ENCODE measurements at places on chromosomes 3 and 15. TPM values are rescaled to one million over a fixed set of nuclear protein-coding genes. Genes with fewer than 3 reads are reported as not detected.

GRCh38 chr3:4571690-4572334 lies 78.7 kb downstream of the ITPR1 start:
- H3K27me3 ChIP-seq: no peaks in the 10 kb centered on the region
- DNase-seq: no peak
- H3K4me3 ChIP-seq: no peak overlapping the region
- H3K36me3 ChIP-seq: no peaks in the 10 kb centered on the region
- peaks cover 7% of the 10 kb centered on the region for H3K4me1 ChIP-seq

- H3K4me1 ChIP-seq: peaks cover 62% of the 10 kb centered on the region
- DNase-seq: no peak
- no peaks in the 10 kb centered on the region for H3K36me3 ChIP-seq
- H3K4me3 ChIP-seq: no peak overlapping the region
- H3K27me3 ChIP-seq: no peaks in the 10 kb centered on the region
Observed at GRCh38 chr3:177185035-177185574, 12.2 kb downstream of the TBL1XR1 start.

GNAT1 gene
- total RNA-seq: not detected

DNA sequence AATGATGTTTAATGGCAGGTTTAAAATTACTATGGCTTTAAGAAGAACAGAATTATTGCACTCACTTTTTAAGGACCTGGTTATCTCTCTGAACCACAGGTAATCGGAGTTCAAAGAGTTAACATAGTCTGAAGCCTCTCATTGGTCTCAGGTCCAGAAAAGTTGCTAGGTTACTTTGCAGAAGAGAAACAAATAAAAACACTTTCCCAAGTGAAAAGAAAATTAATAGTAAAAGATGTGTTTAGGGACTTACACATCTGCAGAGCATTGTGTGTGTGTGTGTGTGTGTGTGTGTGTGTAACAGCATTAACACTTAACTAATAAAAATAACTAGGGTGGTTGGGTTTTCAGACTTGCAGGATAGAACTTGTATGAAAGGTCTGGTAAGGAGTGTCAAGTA lies 1.0 kb downstream of the MASP1 start:
- H3K27me3 ChIP-seq: peaks cover 26% of the 10 kb centered on the region
- no peak overlapping the region for H3K27ac ChIP-seq
- no peaks in the 10 kb centered on the region for H3K36me3 ChIP-seq
- no peaks in the 10 kb centered on the region for H3K4me1 ChIP-seq
- no peak overlapping the region for H3K4me3 ChIP-seq

LARP6 gene
- total RNA-seq: 0.17 TPM

GRCh38 chr3:140595295-140595694 lies 82.6 kb upstream of the TRIM42 start:
- no peaks in the 10 kb centered on the region for H3K4me1 ChIP-seq
- no peak overlapping the region for H3K4me3 ChIP-seq
- H3K27me3 ChIP-seq: no peaks in the 10 kb centered on the region
- no peak for DNase-seq
- no peaks in the 10 kb centered on the region for H3K36me3 ChIP-seq

- no peaks in the 10 kb centered on the region for H3K36me3 ChIP-seq
- H3K27me3 ChIP-seq: peaks cover 16% of the 10 kb centered on the region
- no peaks in the 10 kb centered on the region for H3K4me1 ChIP-seq
- no peak for DNase-seq
- no peak overlapping the region for H3K27ac ChIP-seq
Observed at GRCh38 chr3:8777201-8777977, 8.0 kb upstream of the OXTR start.

DNA sequence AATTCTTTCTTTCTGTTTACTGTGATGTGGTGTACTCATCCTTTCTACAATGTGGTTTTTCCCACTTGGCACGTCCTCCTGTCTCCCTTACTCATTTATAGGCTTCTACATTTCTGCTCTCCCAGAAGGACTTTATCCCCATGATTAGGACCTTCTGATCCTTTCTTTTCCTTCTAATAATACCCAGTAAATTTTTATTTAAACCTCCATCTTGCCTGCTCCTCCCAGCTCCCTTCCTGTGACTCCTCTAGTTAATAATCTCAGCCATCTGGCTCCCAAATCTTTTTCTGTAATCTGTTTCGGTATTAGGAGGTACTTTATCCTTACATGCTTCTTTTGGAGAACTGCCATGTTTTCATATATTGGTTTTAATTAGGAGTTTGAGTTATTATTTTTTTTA lies 11.2 kb upstream of the P2RY1 start:
- H3K4me3 ChIP-seq: no peak overlapping the region

SNTN gene
- not detected for total RNA-seq

DUOXA2 gene
- total RNA-seq: not detected

DNA sequence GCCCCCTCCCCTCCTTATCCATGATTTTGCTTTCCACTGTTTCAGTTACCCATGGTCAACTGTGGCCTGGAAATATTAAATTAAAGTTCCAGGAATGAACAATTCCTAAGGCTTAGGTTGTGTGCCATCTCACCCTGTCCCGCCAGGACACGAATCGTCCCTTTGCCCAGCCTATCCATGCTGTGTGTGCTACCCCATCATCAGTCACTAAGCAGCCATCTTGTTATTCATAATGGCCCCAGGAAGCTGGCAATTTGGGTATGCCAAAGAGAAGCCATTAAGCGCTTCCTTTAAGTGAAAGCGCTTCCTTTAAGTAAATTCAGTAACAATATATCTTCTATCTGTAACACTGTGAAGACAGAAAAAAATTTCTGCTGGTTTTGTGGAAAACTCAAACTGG lies 49.2 kb upstream of the LDHAL6B start:
- no peak overlapping the region for H3K4me3 ChIP-seq
- H3K27me3 ChIP-seq: no peaks in the 10 kb centered on the region
- H3K36me3 ChIP-seq: no peaks in the 10 kb centered on the region

SCN11A gene
- total RNA-seq: 0.02 TPM

GRCh38 chr3:129276385-129276784 lies 2.3 kb upstream of the HMCES start:
- DNase-seq: peak; percentile 58
- H3K4me1 ChIP-seq: peaks cover 32% of the 10 kb centered on the region
- no peak overlapping the region for H3K4me3 ChIP-seq
- peaks cover 46% of the 10 kb centered on the region for H3K36me3 ChIP-seq
- no peaks in the 10 kb centered on the region for H3K27me3 ChIP-seq

SEMA3B gene
- total RNA-seq: 0.97 TPM

- H3K36me3 ChIP-seq: no peaks in the 10 kb centered on the region
- H3K4me1 ChIP-seq: peaks cover 3% of the 10 kb centered on the region
- H3K4me3 ChIP-seq: no peak overlapping the region
- no peak overlapping the region for H3K27ac ChIP-seq
- peaks cover 19% of the 10 kb centered on the region for H3K27me3 ChIP-seq
Observed at GRCh38 chr3:61381745-61382392, 130.6 kb upstream of the FHIT start.

DNA sequence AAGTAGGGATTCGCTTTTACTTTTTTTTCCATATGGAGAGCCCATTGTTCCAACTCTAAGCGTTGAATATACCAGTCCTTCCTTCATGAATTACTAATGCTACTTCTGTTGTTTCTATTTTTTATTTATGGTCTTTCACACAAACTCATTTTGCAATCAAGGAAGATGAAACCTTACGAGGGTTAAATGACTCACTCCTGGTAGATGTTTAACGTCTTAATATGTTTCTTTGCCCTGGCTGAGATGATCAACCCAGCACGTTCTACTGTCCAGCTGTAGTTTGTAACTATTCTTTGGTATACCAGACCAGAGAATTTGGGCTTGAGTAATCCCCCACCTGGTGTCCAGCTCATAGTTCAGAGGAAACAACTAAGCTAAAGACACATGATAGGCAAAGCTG lies 23.1 kb downstream of the CDCP1 start:
- DNase-seq: no peak
- H3K27me3 ChIP-seq: peaks cover 9% of the 10 kb centered on the region
- no peak overlapping the region for H3K27ac ChIP-seq
- peaks cover 17% of the 10 kb centered on the region for H3K4me1 ChIP-seq
- H3K4me3 ChIP-seq: no peak overlapping the region

GRCh38 chr3:72912532-72912931 lies 24.7 kb downstream of the GXYLT2 start:
- H3K4me3 ChIP-seq: no peak overlapping the region
- no peak overlapping the region for H3K27ac ChIP-seq
- DNase-seq: no peak

BBX gene
- total RNA-seq: 40.9 TPM

DNA sequence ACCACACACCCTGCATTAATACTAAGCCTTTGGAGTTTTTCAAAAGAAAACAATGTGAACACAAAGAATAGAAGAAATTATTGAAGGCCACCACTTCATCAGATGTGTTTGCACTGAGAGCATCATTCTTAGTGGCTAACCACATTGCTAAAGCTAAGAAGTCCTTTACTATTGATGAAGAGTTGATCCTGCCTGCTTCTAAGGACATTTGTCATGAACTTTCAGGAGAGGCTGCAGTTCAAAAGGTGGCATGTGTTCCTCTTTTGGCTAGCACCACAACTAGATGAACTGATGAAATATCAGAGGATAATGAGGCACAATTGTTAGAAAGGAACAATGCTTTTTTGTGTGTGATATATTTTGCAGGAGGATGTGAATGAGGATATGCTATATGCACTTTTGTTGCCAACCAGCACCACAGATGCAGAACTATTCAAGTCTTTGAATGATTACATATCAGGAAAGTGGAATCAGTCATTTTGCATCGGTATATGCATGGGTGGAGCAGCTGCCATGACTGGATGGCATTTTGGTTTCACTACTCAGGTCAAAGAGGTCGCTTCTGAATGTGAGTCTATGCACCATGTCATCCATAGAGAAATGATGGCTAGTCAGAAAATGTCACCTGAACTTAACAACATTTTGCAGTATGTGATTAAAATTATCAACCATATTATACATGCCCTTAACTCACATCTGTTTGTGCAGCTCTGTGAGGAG lies 2.5 kb upstream of the EID1 start:
- H3K4me1 ChIP-seq: peaks cover 30% of the 10 kb centered on the region
- peaks cover 17% of the 10 kb centered on the region for H3K36me3 ChIP-seq
- peak; percentile 32 for DNase-seq
- H3K4me3 ChIP-seq: no peak overlapping the region
- no peak overlapping the region for H3K27ac ChIP-seq

GRCh38 chr3:159451482-159451881 lies 537.2 kb upstream of the IL12A start:
- H3K4me3 ChIP-seq: no peak overlapping the region
- no peaks in the 10 kb centered on the region for H3K4me1 ChIP-seq
- no peak overlapping the region for H3K27ac ChIP-seq
- no peaks in the 10 kb centered on the region for H3K36me3 ChIP-seq
- DNase-seq: no peak

GRCh38 chr3:38383156-38383875 lies 36.7 kb downstream of the XYLB start:
- DNase-seq: no peak
- H3K27ac ChIP-seq: no peak overlapping the region
- H3K27me3 ChIP-seq: no peaks in the 10 kb centered on the region

DNA sequence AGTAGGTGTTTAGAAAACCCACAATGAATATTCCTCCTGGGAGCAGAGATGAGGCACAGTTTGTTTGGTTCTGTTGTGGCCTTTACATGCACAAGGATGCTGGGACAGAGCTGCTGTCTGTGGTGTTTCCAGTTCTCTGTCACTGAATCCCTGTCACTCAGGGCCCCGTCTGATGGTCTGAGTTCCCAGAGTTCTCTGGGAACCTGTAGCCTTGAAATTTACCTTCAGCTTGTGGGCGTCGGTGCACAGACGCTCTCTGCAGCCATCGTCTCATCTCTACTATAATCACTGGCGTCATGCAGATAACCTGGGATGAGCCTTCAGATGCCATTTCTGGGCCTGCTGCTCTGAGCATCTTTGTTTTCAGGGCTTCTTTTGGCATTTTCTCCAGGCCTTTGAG lies 81.9 kb downstream of the LRRK1 start:
- peaks cover 3% of the 10 kb centered on the region for H3K27me3 ChIP-seq
- no peak for DNase-seq
- H3K27ac ChIP-seq: no peak overlapping the region
- no peaks in the 10 kb centered on the region for H3K36me3 ChIP-seq

DNA sequence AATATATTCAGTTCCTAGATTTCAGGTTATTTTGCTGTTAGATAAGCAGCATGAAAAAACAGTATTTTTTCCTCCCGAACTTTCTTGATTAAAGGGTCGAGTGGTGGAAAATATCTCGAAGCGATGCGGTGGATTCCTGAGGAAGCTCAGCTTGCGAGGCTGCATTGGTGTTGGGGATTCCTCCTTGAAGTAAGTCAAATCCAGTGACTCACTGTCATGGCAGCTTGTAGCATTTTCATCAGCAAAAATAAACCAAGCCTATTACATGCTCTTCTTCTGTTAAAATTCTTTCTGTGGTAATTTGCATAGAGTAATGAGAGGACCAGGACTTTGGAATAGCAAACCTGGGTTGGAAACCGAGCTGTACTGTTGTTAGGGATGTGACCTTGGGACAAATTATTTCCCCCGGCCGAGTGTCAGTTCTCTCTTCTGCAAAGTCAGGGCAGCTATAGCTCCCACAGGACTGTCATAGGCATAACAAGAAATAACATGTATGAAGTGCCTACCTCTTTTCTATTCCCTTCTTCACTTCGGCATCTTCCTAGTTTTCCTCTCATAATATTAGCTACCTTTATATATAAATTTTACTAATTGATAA lies 75.6 kb downstream of the UBP1 start:
- H3K4me3 ChIP-seq: no peak overlapping the region
- H3K36me3 ChIP-seq: no peaks in the 10 kb centered on the region
- no peak overlapping the region for H3K27ac ChIP-seq
- peaks cover 3% of the 10 kb centered on the region for H3K27me3 ChIP-seq
- no peaks in the 10 kb centered on the region for H3K4me1 ChIP-seq

- no peaks in the 10 kb centered on the region for H3K27me3 ChIP-seq
- no peak overlapping the region for H3K27ac ChIP-seq
- no peaks in the 10 kb centered on the region for H3K4me1 ChIP-seq
- no peak for DNase-seq
- H3K4me3 ChIP-seq: no peak overlapping the region
- H3K36me3 ChIP-seq: no peaks in the 10 kb centered on the region
Observed at GRCh38 chr3:115469649-115470048, 153.7 kb upstream of the GAP43 start.

GRCh38 chr3:195181741-195182469 lies 89.1 kb downstream of the XXYLT1 start:
- H3K4me1 ChIP-seq: peaks cover 58% of the 10 kb centered on the region
- peak overlapping the region; percentile 80 for H3K27ac ChIP-seq
- H3K4me3 ChIP-seq: peak overlapping the region; percentile 24
- H3K27me3 ChIP-seq: peaks cover 1% of the 10 kb centered on the region
- peak; percentile 34 for DNase-seq

- H3K36me3 ChIP-seq: no peaks in the 10 kb centered on the region
- H3K27ac ChIP-seq: peak overlapping the region; percentile 90
- H3K27me3 ChIP-seq: no peaks in the 10 kb centered on the region
- DNase-seq: no peak
- H3K4me3 ChIP-seq: peak overlapping the region; percentile 89
- peaks cover 55% of the 10 kb centered on the region for H3K4me1 ChIP-seq
Observed at GRCh38 chr3:141311170-141311495, 57.2 kb upstream of the ZBTB38 start.

- H3K27ac ChIP-seq: no peak overlapping the region
- no peaks in the 10 kb centered on the region for H3K4me1 ChIP-seq
- H3K4me3 ChIP-seq: no peak overlapping the region
- H3K27me3 ChIP-seq: no peaks in the 10 kb centered on the region
Observed at GRCh38 chr3:27914199-27914598, 192.1 kb upstream of the EOMES start.
